ENCODE measurements at places on chromosomes 4 and X.

- no peak for DNase-seq
Observed at GRCh38 chrX:115521741-115522140, 39.2 kb upstream of the PLS3 start.

- DNase-seq, result no peak
Observed at GRCh38 chrX:15903186-15903681, 48.6 kb upstream of the AP1S2 start.

DNA sequence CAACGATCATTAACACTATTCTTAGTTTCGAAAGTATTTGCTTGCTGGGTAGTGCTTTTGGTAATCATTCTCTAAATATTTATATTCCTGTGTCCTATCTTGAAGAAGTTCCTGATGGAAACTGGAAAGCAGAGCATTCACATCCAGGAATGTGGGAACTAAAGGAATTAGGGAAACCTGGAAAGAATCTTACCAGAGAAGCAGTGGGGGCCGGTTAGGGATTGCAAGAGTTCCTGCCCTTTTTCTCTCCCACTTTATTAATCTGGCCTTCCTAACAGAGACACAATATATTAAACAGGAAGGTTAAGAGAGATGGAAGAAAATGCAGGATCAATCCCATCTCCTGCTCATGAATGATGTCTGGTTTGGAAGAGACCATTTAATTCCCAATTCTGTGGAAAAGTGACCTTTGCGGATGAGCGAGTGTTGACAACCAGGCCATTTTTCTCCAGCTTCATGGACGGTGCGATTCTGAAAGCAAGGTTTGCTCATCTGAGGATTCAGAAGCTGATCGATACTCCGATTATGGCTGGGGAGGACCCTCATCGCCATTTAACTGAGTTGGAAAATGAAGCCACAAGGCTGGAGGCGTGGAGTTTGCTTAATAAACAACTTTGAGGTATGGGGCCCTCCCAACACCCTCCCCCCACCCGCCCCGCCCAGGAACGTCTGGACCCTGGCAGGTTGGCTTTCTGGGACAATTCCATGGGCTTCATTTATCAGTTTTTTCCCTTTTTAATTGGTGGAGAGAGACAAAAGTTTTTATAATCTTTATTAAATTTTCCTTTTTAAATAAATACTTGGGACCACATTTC lies 52.3 kb downstream of the C4orf51 start:
- no peak for DNase-seq

DNA sequence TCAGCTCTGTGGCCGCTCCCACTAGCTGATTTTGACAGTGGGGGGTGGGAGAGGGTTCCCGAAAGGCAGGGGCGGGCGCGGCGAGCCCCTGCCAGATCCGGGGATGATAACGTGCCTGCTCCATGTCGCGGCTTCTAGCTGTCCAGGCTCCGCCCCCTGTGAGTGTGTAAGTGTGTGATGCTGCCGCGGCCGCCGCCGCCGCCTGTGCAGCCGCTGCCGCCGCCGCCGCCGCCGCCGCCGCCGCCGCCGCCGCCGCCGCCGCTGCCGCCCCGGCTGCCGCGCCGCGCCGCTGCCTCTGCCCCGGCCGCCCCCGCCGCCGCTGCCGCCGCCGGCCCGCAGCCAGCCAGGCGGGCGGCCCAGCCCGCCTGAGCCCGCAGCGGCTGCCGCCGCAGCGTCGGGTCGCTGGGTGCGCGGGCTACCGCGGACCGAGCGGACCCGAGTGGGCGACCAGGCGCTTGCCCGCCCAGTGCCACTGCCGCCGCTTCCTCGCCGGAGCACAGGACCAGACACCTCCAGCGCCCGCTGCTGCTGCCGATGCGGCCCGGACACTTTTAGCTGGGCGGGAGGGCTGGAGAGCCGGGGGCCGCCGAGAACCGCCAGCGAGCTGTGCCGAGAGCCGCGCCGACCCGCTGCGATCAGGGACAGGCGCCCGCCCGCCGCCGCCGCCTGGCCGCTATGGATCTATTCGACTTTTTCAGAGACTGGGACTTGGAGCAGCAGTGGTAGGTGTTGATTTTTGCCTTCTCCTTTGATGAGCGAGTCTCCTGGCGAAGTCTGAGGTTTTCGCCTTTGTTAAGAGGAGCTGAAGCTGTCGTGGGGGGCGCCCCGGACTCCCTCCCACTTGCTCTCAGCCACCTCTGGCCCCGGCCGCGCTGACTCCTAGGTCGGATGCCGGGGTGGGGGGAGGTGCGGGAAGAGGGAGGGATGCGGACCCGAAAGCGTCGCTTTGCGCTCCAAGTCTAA lies at the start of gene AFF2:
TSS of gene AFF2 (plus strand) at position 195 of the 963 bp plus-strand sequence. CDS start at position 676, 481 bp downstream.
- peak; percentile 17 for DNase-seq

All from central memory CD4-positive, alpha-beta T cell (primary cell).